Stimulated activated CD4-positive, alpha-beta T cell treated with anti-CD3 and anti-CD28 coated beads, Interleukin-4, amount 100 ng/mL, for 4 hours (primary cell): ENCODE measurements at places on chromosomes 6 and 20.

- no peak for DNase-seq
Measured at GRCh38 chr6:121630716-121631115, 195.3 kb downstream of the GJA1 start.

- DNase-seq, result no peak
Measured at GRCh38 chr6:167210375-167211294, 52.9 kb upstream of the GPR31 start.

DNA sequence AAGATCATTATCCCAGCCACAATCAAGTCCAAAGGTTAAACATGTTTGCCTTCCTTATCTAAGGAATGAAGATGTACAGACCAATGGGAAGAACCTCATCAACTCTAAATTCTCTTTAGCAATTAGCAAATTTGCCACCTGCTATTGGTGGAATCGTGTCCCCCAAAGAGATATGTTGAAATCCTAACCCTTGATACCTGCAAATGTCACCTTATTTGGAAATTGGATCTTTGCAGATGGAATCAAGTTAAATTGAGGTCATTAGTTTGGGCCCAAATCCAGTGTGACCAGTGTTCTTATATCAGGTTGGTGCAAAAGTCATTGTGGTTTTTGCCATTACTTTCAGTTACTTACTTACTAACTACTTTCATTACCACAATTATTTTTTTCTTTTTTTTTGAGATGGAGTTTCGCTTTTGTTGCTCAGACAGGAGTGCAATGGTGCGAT, 31.3 kb downstream of the KLHL31 start:
- DNase-seq, result no peak

GRCh38 chr6:25558155-25558817, 93.7 kb upstream of the SCGN start:
- DNase-seq, result no peak

GRCh38 chr6:79913369-79913768, 34.0 kb downstream of the ELOVL4 start:
- DNase-seq, result no peak

DNA sequence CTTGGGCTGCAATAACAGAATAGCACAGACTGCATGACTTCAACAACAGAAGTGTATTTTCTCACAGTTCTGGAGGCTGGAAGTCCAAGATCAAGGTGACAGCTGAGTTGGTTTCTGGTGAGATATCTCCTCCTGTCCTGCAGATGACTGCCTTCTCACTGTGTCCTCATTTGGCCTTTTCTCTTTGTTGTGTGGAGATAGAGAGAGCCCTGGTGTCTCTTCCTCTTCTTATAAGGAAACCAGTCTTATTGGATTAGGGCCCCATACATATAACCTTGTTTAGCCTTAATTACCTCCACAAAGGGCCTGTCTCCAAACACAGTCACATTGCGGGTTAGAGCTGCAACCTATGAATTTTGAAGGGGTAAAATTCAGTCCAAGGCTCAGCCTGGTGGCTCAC, 57.0 kb upstream of the BMP6 start:
- DNase-seq, result no peak

DNA sequence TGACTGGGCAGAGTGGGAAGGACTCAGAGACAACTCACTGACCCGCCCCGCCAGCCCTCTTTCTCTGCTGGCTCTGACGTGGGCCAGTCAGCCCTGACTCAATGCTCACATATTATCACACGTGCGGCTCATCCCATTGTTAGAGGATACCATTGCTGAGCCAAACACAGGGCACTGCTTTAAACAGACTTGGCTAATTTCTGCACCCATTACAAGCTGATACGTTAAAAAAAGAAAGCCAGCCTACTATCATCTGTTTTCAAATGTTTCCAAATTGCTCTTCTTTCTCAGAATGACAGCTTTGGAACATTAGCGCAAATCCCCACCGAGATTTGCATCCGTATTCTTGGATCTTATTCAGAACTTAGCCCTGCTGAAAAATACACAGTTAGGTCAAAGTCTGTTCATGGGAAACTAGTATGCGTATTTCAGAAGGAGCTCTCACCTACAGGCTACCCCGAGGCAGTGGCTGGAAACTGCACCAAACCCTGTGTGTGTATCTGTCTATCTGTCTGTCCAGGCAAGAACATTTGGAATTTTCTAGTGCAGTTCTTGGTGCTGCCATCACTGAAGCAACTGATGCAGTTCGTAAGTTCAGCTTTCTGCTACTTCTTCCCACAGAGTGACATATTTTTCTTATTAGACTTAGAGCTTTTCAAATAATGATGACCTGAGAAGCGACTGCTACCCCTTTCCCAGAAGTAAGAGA, 32.8 kb downstream of the RAMACL start:
- no peak for DNase-seq

GRCh38 chr20:29750268-29750899, 1507.1 kb upstream of the DEFB115 start:
- no peak for DNase-seq

- DNase-seq, result no peak
Measured at GRCh38 chr6:6811128-6812009, 222.8 kb downstream of the LY86 start.

GRCh38 chr20:44702776-44703175, 12.4 kb upstream of the CCN5 start:
- DNase-seq, result no peak

- no peak for DNase-seq
Measured at GRCh38 chr6:166597711-166598440, 11.4 kb upstream of the RAMACL start.

GRCh38 chr6:71171497-71172070, 117.0 kb upstream of the OGFRL1 start:
- no peak for DNase-seq

GRCh38 chr6:167690931-167691330, 135.8 kb upstream of the AFDN start:
- DNase-seq, result no peak

GRCh38 chr6:117338567-117338966, 73.2 kb downstream of the VGLL2 start:
- no peak for DNase-seq

GRCh38 chr6:116572162-116572561, 858 bp downstream of the RWDD1 start:
- no peak for DNase-seq

DNA sequence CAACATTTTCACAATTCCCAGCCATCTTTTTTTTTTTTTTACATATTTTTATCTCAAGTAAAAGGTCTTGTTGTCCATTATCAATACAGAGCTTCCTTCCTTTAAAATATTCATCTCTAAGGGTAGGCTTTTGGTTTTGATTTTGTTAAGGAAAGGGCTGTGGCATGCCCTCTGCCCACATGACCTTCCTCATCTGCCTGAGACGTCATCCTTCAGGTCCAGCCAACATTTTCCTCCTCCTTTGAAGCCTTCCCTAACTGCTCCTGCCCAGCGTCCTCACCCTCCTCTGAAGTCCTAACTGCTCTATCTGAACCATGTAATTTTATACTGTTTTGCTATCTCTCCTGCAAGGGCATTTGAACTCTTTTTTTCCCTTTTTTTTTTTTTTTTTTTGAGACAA, 73.9 kb upstream of the TGM3 start:
- no peak for DNase-seq

DNA sequence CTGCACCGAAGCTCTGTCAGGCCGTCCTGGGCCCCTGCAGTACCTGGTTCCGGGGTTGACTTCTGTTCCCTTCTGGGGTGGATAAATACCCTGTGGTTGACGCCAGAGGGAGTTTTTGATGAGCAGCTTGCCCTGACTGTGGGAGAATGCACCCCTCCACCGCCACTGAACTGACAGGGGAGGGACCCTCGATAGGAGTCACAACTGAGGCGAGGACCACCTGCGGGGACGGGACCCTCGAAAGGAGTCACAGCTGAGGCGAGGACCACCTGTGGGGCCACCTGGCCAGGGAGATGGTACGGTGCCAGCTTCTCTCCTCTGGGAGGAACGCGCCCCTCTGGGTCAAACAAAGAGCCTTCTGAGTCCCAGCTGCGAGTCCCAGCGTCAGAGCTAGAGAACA, 100.1 kb upstream of the FRMD1 start:
- DNase-seq, result no peak

DNA sequence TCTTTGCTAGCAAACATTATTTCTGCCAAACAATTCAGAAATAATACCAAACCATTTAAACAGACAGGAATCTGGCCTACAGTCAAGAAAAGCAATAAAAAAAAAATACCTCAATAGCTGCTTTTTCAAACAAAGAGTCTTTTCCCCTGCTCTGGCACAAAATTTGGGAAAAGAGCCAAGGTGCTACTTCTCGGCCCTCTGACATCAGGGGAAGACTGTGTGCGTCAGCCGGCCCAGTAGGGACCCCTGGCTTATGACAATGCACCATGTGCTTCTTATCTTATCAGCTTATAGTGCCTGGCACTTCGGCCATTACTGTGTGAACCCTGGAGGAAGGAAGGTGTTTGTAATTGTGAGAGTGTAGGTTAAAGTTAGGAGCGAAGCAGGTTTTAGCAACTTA, 89.4 kb downstream of the PDE10A start:
- DNase-seq, result no peak

DNA sequence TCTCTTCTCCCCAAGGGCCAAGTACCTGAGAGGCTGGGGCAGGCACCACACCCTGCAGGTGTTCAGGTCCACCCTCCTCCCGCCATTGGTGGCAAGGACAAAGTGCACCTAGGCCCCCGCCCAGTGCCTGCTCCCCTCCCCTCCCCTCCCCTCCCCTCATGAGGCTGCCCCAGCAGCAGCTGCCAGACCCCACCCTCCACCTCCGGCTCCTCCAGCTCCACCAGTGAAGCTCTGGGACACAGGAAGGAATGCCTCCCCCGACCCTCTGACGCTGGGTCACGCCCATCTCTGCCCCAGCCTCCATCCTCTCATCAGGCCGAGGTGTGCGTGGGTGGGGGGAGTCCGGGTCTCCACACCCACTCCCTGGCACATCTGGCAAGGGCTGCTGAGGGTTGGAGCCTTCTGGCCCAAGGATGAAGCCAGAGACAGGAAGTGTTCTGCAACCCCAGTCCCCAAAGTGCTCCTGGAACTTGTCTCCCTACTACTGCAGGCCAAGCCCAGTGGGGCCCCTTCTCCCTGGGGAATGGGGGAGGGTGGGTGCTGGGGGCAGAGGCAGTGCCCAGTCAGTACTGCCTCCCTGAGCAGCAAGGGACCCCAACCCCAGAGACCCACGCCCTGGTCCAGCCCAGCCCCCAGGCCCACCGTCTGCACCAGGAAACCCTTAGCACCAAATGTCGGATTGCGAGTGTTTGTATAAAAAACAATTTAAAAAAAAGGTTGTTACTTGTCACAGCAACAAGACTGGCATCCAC, 1.6 kb upstream of the UCKL1 start:
- peak; percentile 75 for DNase-seq

DNA sequence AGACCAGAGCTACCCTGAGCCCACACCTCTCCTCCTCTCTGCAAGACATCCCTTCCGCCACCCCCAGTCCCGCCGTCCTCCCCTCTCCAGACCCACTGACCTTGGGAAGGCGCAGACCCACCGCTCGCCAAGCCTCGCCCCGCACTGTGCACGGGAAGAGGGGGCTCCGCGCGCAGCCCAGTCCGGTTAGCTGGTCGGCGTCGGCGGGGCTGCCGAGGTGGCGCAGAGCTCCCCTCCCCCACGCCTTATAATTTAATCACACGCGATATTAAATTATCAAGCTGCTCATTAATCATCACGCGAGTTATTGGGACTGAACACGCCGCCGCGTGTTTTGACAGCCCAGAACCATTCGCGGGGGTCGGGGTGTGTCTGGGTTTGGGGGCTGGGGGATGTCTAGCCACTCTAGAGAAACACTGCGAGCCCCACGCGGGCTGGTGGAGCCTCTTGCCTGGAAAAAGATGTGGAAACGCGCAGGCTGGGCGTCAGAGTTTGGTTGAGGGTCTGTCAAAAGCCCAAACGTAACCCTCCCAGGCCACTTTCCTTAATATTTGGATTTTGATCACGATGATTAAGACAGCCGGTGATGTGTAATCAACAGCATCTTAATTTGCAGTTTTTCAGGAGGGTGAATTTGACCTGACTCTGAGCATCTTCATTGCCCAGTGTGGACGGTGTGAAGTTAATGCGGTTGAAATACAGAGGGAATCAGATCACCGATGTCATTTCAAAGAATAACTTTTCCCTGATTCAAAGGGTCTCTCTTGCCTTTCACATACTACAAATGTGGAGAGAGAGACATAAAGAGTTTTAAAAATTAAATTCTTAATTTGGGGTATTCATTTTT, at the start of gene LINC00237:
LINC00237 (minus strand) TSS at position 188 of the 847 bp plus-strand sequence.
- DNase-seq, result no peak

DNA sequence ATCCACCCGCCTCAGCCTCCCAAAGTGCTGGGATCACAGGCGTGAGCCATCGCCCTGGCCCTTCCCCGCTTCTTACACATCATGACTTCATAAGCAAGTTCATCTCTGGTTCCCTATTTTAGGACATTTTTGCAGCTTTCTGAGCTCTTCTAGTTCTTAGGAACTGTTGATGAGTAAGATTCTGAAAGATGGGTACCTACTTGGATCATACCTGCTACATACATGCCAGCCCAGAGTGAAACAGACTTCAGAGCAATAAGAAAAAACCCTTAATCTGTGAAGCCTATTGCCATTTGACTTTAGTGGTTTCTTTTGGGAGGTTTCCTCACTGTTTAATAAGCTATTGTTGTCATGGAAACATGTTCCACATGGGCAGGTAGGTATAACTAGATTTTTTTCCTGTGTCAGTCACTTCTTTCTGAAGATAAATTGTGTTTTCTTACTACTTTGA, 27.9 kb upstream of the TMEM217 start:
- DNase-seq, result no peak

DNA sequence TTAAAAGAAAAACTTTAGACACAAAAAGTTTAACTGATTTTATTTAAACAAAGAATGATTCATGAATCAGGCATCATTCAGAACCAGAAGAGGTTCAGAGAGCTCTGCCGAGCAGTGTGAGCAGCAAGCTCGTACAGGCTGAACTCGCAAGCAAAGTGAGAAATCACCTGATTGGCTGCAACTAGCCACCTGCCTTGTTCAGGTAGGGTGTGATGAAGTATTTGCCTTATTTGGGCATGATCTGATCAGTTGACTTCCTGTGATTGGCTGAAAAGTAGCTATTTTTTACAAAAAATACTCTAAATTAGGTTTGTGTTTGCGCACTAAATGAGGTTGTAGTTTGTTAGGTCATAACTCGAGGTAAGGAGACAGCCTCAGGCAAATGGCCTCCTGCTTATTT, 80.7 kb downstream of the HIVEP1 start:
- no peak for DNase-seq

DNA sequence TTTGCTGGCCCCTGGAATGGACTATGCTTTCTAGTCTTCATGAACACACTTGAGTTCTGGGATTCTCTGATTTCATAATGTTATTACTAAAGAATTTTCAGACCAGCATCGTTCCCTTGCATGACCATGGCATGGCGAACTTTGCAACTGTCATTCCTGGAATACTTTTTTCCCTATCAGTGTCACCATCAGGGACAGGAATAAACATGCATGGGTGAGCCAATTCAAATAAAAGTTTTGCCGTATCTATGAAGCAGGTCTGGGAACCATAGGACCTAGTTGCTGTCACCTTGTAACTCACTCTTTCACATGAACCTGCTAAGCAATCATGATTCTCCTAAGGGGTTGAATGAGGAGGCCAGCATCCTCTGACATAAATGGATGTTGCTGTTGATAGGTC, 68.2 kb upstream of the AGPAT4 start:
- no peak for DNase-seq

- no peak for DNase-seq
Measured at GRCh38 chr6:52317841-52318581, 33.5 kb upstream of the MCM3 start.

- DNase-seq, result no peak
Measured at GRCh38 chr6:34277763-34278112, 28.9 kb upstream of the SMIM29 start.

- no peak for DNase-seq
Measured at GRCh38 chr6:162198076-162198475, 529.5 kb downstream of the PRKN start.

- DNase-seq, result no peak
Measured at GRCh38 chr6:123629258-123629941, 7.3 kb downstream of the TRDN start.
